Stimulated activated CD8-positive, alpha-beta memory T cell treated with anti-CD3 and anti-CD28 coated beads, Interleukin-2, amount 100 ng/mL, for 1 hour (primary cell): ENCODE measurements at places on chromosomes 5 and 9.

- no peak for DNase-seq
These were observed 20.3 kb upstream of the CTNNA1 start for GRCh38 chr5:138732933-138733332.

- no peak for DNase-seq
These were observed 225.9 kb downstream of the RFX3 start for GRCh38 chr9:3299872-3300271.

DNA sequence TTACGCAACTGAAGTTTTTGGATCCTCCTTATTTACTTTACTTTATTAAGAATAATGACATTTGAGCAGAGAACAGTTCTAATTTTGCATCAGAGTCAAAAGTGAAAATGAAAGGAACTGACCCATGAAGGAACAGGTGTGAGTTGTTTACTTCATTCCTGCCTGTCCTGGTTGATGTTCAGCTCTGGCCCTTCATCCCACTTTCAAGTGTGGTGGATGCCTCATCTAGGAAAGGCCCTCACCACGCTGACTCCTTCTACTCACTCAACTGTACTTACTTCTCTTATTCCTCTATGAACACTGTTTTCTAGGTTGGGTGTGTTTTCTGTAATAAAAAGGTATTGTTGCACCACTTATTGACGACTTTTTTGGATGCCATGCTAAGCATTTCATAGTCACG lies 61.8 kb upstream of the PLEKHG4B start:
- no peak for DNase-seq

DNA sequence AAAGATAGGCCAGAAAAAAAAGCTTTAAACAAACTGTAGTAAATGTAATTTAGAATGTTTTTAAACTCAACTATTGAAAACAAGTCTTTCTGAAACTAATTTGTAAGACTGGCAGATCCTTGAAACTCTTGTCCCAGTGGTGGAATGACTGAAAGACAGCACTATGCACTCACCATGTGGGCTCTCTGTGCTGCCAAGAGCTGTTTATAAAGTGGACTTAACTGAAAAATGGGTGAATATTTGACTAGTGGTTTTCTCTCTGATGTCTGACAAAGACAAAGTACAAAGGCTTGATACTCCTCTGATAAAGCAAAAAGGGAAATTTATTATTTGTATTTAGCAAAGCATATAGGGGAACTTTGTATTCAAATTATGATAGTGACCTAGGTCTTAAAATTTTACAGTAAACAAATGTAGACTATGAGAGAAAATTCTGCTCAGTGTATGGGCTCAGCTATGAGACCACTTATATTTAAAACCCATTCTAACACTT lies 635.4 kb downstream of the NR2F1-AS1 start:
- DNase-seq = no peak

- DNase-seq = no peak
These were observed 2.3 kb downstream of the TNFSF8 start for GRCh38 chr9:114928136-114928535.

DNA sequence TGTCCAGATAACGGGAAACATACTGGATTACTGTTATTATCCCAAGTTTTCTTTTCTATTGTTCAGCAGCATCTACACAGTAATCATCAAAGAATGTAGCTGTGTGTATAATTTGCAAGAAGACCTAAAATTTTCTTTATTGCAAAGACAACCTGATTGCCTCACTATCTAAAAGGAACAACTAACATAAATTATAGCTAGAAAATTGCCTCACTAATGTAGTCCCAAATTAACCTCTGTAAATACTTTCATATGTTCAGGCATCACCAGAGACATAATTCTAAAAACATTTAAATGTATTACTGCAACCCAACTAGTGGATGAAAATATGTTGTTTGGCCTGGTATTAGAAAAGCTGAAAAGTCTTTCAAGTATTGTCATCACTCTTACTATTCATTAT lies 275.4 kb downstream of the CDH12 start:
- DNase-seq = no peak

- DNase-seq = no peak
These were observed 10.3 kb downstream of the TNC start for GRCh38 chr9:115107701-115108100.

DNA sequence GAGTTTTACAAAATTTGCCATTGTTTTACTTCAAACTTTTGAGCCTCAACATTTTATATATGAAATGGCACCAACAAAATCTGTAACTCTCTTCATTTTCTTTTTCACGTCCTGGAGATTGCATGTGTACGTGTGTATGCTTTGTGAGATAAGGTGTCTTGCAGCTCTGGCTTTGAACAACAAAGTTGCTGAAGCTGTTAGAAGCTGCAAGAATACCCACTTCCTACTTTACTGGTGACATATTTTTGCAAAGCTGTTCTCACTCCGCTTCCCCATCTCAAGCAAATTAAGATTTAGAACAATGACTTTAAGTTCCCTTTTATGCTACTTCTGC lies 41.8 kb downstream of the FYB1 start:
- DNase-seq = no peak

DNA sequence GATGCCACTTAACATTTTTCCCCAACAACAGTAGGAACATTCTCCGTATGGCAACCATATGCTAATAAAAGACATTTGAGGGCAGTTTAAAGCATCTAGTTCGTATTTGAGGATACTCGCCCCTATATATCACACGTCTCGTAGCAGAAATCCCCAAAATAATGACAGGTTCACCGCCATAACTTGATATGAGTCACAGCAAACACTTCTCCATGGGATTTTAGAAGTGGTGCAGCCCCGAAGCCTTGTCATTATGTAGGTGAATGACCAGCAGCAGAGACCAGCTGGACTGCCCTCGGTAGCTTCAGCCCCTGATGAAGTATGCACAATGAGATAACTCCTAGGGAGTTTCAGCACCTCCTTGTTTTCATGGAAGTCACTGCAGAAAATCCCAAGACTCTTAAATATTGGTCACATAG lies 2.0 kb downstream of the CTNND2 start:
- no peak for DNase-seq

DNA sequence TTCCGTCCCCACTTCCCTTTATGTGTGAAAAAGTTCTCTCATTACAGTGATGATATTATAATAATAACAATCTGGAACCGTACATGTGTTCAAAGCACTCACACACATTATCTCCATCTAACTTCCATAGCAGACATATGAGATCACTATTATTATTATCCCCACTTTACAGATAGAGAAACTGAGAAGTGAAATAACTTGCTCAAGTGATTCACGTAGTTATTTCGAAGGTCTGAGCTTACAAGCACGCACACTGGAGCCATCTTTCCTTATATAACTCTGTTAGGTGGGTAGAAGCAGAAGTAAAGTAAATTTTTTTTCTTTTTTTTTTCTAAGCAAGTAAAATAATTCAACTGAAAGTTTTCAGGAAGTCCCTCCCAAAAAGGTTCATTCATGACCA lies 62.9 kb upstream of the PTGER4 start:
- no peak for DNase-seq

DNA sequence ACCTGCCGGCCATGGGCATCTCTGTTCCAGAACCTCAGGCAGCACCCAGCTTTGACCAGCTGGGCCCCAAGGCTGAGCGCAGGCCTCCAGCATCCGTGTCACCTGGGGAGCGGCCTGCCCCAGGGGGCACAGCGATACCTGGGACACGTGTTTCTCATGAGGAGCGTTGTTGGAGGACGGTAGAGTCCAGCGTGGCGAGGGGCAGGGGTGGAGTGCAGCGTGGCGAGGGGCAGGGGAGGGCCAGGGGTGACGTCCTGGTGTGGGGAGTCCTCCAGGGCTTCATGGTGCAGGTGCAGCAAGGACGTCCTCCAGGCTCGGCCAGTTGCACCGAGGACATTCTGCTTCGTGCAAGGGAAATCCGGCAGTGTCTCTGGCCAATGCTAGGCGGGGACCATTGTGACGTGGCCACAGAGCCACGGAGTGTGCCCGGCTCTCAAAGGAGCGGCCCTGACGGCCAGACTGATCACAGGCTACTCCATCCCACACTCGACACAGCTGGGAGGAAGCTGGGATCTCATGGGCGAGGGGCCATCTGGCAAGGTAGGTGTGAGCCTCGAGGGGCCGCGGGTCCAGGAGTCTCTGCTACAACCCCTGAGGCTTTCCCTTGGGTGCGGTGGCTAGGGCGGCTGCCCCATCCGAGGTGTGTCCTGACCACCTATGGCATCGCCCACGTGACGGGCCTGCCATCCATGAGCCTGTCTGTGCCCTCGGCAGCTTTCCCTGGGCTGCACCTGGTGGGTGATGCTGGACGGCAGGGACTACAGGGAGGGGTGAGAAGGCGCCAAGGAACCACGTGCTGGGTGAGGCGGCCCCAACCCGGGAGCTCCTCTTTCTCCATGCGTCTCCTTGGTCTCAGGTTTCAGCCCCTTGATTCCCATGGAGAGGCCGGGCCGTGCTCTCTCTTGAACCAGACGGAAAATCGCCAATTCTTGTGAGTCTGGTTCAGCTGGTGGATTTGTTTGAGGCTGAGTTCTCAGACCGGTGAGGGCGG lies 33.8 kb downstream of the SLC9A3 start:
- no peak for DNase-seq

DNA sequence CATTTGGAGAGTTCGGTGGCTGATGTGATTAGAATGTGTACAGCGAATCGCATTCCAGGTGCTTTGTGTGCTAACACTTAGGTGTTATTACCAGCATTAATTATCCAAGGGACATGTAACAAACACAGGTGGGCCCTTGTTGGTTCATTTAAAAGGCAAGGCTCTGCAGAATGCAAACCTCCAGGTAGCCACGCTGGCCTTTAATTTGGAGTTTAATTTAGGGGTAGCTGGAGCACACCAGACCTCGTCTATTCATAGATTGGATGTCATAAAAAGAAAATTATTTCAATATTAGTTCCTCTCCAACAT lies 191.1 kb downstream of the MAT2B start:
- no peak for DNase-seq

- DNase-seq = no peak
These were observed 256.0 kb downstream of the DOCK8 start for GRCh38 chr9:470552-471194.

DNA sequence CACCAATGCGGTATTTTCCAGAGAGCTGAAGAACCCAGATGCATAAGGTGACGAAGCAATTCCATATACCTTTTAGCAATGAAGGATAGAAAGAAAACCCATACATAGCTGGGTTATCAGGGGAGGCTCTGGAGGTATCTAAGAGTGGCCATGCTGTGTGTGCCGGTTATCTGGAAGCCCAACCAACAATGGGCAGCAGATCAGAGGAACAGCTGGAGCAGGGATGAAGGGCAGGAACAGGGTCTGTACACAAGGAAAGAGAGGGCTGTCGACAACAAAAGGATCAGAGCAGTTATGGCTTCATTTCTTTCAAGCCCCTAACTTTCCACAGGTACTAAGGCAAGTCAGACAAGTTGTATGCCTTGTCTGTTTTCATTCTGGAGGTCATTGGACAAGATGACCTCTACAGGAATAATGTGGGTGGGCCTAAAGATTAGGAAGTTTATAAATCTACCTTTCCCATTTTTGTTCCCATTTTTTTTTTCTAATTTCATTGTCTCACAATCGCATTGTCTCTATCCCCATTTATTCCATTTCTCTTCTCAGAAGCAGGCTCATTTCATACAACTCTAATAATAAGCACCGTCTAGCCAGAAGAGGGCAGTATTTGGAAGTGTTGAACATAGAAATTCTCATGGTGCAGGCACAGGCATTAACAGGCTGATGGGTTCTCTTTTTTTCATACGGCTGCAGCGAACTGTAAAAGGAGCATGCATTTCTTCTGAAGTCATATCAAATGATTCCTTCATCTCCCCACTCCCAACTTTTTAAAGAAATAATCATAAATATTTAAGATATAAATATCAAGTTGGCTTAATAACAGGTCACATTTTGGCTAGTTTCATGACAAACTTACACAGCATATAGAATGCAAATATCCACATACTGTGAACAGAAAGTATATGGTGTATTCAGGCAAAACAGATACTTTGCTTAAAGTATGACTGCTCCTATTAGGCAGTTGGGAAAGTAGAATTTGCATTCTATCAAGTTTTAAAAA lies 63.5 kb downstream of the ZNF474 start:
- no peak for DNase-seq

DNA sequence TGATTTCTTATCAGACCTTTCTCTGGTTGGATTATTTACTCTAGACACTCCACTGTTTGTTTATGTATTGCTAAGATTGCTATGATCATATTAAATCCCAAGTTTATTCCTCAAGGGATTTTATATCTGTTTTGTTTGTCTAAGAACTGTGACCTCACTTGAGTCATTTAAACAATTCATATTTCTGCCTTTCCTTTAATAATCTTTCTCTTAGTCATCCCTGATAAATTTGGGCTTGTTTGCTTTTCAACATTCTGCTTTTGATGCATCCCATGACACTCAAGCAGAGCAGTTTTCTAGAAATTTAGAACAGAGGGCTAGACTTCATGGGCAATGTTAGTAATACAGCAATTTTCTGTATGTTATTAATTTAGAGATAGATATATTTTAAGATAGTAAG lies 231.6 kb upstream of the TNC start:
- no peak for DNase-seq

DNA sequence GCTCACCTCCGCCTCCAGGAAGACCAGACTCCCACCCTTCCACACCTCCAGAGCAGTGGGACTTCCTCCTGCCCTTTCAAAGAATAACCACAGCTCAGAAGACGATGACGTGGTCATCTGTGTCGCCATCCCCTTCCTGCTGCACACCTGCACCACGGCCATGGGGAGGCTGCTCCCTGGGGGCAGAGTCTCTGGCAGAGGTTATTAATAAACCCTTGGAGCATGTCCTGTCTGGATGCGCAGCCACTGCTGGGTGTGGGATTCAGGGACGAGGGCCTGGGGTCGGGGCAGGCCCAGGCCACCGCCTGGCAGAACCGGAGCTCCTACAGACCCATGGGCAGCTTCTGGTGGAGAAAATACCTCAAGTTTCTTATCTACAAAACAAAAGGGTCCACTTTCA lies 5.0 kb downstream of the PAEP start:
- DNase-seq = no peak

- DNase-seq = no peak
These were observed 132.3 kb downstream of the ZNF608 start for GRCh38 chr5:124614105-124614504.

- DNase-seq = no peak
These were observed 21.0 kb downstream of the LARP1 start for GRCh38 chr5:154776167-154776566.
